ENCODE measurements at places on chromosomes 3 and 15.

GRCh38 chr3:39346785-39347585, 17.5 kb downstream of the CCR8 start:
- DNase-seq: no peak
- H3K27me3 ChIP-seq: no peaks in the 10 kb centered on the region
- peaks cover 20% of the 10 kb centered on the region for H3K4me1 ChIP-seq

DNA sequence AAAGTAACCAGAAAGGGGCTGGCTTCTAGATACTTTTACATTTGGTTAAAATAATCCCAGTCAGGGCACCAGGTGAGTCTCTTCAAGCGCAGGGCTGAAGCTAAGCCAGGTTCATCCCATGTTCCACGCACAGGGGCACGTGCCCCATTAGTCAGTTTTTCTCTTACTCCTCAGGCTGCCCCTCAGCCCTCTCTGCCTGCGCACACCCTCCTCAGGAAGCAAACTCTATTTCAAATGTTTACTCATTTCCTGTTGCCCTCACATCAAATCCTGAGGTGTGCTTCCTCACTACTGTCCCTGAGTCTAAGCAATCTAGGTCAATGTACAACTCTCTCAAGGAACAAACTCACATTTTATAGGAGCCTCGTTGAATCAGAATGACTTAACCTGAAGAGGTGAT, 48.5 kb downstream of the THBS1 start:
- peak; percentile 63 for DNase-seq
- peaks cover 24% of the 10 kb centered on the region for H3K36me3 ChIP-seq
- peaks cover 54% of the 10 kb centered on the region for H3K4me1 ChIP-seq
- no peak overlapping the region for H3K4me3 ChIP-seq

DNA sequence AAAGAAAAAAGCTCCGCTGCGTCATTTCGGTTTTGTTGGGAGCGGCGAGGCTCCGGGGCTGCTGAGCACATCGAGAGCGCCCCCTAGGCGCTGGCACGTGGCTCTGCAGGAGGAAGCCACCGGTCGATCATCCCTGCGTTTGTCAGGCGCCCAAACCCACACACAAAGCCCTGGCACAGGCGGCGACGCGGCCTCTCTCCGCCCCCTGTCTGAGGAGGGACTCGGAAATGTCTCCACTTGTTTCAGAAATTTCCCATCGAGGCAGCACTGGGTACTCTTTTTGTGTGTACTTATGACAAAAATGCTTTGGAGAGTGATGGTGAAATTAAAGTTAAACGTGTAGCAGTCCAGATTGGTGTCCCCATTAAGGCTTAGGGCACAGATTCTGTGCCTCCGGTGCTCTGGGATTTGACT, 407.3 kb upstream of the ONECUT1 start:
- H3K36me3 ChIP-seq: no peaks in the 10 kb centered on the region
- peak; percentile 51 for DNase-seq
- peaks cover 18% of the 10 kb centered on the region for H3K27me3 ChIP-seq
- no peaks in the 10 kb centered on the region for H3K4me1 ChIP-seq
- no peak overlapping the region for H3K4me3 ChIP-seq
- no peak overlapping the region for H3K27ac ChIP-seq

GRCh38 chr3:147418808-147419701, 9.9 kb downstream of the ZIC1 start:
- DNase-seq: no peak
- H3K4me1 ChIP-seq: peaks cover 1% of the 10 kb centered on the region
- H3K4me3 ChIP-seq: no peak overlapping the region
- H3K27me3 ChIP-seq: peaks cover 98% of the 10 kb centered on the region
- H3K27ac ChIP-seq: no peak overlapping the region

GRCh38 chr3:162740941-162741596, 1244.5 kb downstream of the OTOL1 start:
- H3K27ac ChIP-seq: no peak overlapping the region
- H3K27me3 ChIP-seq: no peaks in the 10 kb centered on the region
- DNase-seq: no peak
- no peaks in the 10 kb centered on the region for H3K36me3 ChIP-seq
- H3K4me1 ChIP-seq: no peaks in the 10 kb centered on the region
- no peak overlapping the region for H3K4me3 ChIP-seq

GRCh38 chr3:47669026-47669749, 90.5 kb upstream of the CSPG5 start:
- no peaks in the 10 kb centered on the region for H3K27me3 ChIP-seq
- no peak overlapping the region for H3K4me3 ChIP-seq
- peak overlapping the region; percentile 52 for H3K27ac ChIP-seq
- H3K4me1 ChIP-seq: peaks cover 2% of the 10 kb centered on the region

- no peaks in the 10 kb centered on the region for H3K27me3 ChIP-seq
- no peaks in the 10 kb centered on the region for H3K4me1 ChIP-seq
- no peaks in the 10 kb centered on the region for H3K36me3 ChIP-seq
- no peak overlapping the region for H3K4me3 ChIP-seq
- no peak overlapping the region for H3K27ac ChIP-seq
These were observed 139.2 kb downstream of the THSD4 start for GRCh38 chr15:71254491-71254890.

DNA sequence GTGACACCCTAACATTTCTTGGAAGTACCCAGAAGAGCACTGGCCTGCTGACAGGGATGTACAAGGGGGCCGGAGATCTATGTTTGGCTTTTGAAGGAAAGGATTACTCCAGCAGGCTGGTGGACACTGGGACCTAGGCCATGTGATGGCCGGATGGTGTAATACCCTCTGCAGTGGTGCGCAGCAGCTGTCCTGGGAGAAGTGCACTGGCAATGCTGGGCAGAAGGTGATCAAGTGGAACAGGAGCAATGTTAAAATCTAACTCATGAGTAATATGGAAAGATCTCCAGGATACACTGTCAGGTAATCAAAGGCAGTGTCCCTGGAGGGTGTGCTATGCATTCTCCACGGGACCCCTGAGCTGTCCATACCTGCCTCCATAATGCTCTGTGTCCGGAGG, 71.2 kb upstream of the POMGNT2 start:
- no peaks in the 10 kb centered on the region for H3K27me3 ChIP-seq
- H3K36me3 ChIP-seq: peaks cover 12% of the 10 kb centered on the region
- H3K4me3 ChIP-seq: no peak overlapping the region
- peaks cover 35% of the 10 kb centered on the region for H3K4me1 ChIP-seq
- DNase-seq: no peak
- H3K27ac ChIP-seq: no peak overlapping the region

- no peak for DNase-seq
- no peaks in the 10 kb centered on the region for H3K36me3 ChIP-seq
- no peaks in the 10 kb centered on the region for H3K27me3 ChIP-seq
These were observed 102.9 kb upstream of the LRRN1 start for GRCh38 chr3:3696345-3696744.

GRCh38 chr15:93028632-93029213, 60.3 kb downstream of the RGMA start:
- peak overlapping the region; percentile 51 for H3K27ac ChIP-seq
- H3K27me3 ChIP-seq: no peaks in the 10 kb centered on the region
- no peak for DNase-seq
- peaks cover 33% of the 10 kb centered on the region for H3K36me3 ChIP-seq
- H3K4me1 ChIP-seq: peaks cover 56% of the 10 kb centered on the region

- no peaks in the 10 kb centered on the region for H3K4me1 ChIP-seq
- no peaks in the 10 kb centered on the region for H3K27me3 ChIP-seq
- no peaks in the 10 kb centered on the region for H3K36me3 ChIP-seq
- no peak for DNase-seq
- H3K27ac ChIP-seq: no peak overlapping the region
- H3K4me3 ChIP-seq: no peak overlapping the region
These were observed 251.3 kb upstream of the GBE1 start for GRCh38 chr3:82012775-82013174.

DNA sequence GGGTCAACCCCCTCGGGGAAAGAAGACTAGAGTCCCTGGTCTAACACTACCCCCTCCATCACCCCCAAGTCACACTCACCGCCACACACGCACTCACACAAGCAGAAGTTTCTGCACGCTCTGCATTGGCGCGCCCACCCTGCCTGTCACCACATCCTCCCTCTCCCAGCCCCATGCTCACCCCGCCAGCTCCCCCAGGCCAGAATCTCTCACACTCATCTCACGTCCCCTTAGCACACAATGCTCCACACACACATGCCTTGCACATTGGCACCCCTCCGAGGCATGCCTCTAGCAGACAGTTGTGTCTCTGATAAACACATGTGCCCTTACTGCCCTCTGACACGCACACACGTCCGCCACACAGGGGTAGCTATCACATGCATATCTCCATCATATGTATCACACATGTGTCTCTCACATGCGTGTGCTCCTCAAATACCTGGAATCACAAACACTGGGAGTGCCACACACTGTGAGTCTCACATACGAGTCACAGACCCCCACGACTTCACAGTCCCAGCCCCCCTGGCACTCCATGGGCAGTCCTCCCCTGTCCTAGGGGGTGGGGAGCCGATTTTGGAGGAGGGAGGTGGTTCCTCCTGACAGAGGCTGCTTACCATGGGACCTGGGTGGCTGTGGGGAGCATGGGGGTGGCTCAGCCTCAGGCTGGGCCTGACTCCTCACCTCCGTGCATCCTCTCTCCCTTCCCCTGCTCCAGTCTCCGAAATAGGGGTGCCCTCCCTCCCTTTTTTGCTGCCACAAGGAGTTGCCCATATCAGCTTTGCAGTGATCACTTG, 898 bp downstream of the FBLN2 start:
- peaks cover 46% of the 10 kb centered on the region for H3K4me1 ChIP-seq
- peak overlapping the region; percentile 32 for H3K27ac ChIP-seq
- H3K4me3 ChIP-seq: peak overlapping the region; percentile 72
- H3K36me3 ChIP-seq: no peaks in the 10 kb centered on the region
- peak; percentile 39 for DNase-seq
- H3K27me3 ChIP-seq: peaks cover 46% of the 10 kb centered on the region

GRCh38 chr15:70210528-70210927, 112.8 kb upstream of the TLE3 start:
- no peak for DNase-seq
- H3K27me3 ChIP-seq: peaks cover 6% of the 10 kb centered on the region
- no peaks in the 10 kb centered on the region for H3K36me3 ChIP-seq
